IPS DF 6.9 (cell line): ENCODE measurements at places on chromosomes 1 and 21.

DNA sequence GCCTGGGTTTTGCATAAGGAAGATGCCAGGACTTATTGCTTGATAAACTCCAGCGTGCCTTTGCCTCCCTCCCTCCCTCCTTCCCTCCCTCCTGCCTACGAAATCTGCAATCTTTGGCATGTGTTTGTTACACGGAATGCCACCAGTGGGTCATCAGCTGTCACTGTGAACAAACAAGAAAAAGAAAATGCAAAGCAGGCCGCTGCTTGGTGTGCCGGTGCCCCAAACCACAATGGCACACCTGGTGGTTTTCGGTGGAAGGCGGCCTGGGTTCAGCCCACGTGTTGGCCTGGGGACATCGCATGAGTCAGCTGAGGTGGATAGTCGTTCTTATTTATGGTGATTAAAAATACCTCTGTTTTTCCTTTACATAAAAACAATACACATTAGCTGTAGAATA, 16.3 kb upstream of the IFNLR1 start:
- DNase-seq: no peak
- no peak overlapping the region for H3K4me3 ChIP-seq
- no peaks in the 10 kb centered on the region for H3K27me3 ChIP-seq
- H3K4me1 ChIP-seq: peaks cover 2% of the 10 kb centered on the region; the same call in 1 of the 2 replicates

GRCh38 chr1:59384443-59384842, 87.5 kb downstream of the FGGY start:
- no peak for DNase-seq
- peaks cover 1% of the 10 kb centered on the region; the same call in 1 of the 2 replicates for H3K4me1 ChIP-seq
- no peaks in the 10 kb centered on the region for H3K36me3 ChIP-seq
- no peak overlapping the region for H3K4me3 ChIP-seq

GRCh38 chr1:231232870-231233734, 7.9 kb upstream of the GNPAT start:
- H3K27me3 ChIP-seq: no peaks in the 10 kb centered on the region
- DNase-seq: no peak
- no peak overlapping the region for H3K4me3 ChIP-seq

DNA sequence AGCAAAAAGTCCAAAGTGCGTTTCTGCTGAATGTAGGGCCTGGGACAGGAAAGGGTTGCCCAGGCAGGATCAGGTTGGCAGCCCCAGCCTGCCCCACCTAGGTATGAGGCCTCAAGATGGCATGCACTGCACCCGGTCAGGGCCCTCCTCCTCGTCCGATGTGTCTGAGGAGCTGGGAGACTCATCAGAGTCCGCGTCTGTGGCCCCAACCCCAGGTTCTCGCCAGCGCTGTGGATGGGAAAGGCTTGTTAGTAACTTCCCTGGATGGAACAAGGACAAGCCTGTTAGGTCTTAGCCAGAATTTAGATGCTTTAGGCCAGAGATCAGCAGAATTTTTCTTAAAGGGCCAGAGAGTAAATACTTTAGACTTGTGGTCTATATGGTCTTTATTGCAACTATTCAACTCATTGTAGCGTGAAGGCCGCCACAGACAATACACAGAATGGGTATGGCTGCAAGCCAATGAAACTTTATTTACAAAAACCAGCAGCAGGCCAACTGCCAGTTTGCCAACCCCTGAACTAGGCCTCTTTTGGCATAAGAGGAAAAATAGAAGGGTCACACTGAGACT, 12.4 kb downstream of the PEA15 start:
- no peak overlapping the region for H3K4me3 ChIP-seq
- DNase-seq: no peak
- no peak overlapping the region for H3K27ac ChIP-seq
- H3K36me3 ChIP-seq: peaks cover 36% of the 10 kb centered on the region

- no peaks in the 10 kb centered on the region for H3K36me3 ChIP-seq
- H3K27me3 ChIP-seq: no peaks in the 10 kb centered on the region
- H3K27ac ChIP-seq: no peak overlapping the region
- H3K4me3 ChIP-seq: no peak overlapping the region
- 0 out of 2 replicates have a peak, but pooled peaks cover 3% of the 10 kb centered on the region for H3K4me1 ChIP-seq
Observed at GRCh38 chr1:115218034-115218405, 120.0 kb downstream of the NGF start.

DNA sequence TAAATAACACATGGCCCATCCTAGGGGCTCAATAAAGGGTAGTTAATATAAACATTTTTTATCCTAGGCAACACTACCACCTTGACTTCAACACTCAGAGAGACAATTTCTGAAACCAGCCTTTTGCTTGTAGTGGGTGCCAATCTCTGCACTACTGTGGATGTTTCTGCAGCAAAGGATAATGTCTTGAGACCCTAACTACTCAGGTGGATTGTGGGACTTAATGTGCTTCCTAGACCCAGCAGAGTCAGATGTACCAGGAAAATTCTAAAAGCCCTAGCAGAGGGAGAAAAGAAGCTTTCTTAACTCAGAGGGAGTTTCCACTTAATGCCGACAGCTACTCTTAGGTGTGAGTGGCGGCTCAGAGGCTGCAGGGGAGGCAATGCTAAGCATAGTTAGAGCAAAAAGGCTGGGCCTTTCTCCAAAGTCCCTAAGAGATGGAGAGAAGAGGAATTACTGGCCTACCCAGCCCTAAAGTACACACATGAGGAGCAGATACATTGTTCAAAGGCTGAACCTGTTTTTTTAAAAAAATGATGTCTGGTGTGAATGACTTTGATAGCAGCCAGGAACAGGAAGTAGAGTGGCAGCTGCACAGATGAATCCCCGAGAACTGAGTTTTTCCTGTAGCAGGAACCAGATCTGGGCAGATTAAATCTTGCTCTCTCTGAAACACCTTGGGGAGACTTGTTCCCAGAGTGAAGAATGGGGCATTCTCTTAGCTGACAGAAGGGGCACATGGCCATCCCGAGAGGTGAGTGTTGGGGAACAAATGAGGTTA, 33.5 kb upstream of the ABCD3 start:
- no peaks in the 10 kb centered on the region for H3K36me3 ChIP-seq
- H3K4me3 ChIP-seq: no peak overlapping the region
- no peaks in the 10 kb centered on the region for H3K4me1 ChIP-seq

DNA sequence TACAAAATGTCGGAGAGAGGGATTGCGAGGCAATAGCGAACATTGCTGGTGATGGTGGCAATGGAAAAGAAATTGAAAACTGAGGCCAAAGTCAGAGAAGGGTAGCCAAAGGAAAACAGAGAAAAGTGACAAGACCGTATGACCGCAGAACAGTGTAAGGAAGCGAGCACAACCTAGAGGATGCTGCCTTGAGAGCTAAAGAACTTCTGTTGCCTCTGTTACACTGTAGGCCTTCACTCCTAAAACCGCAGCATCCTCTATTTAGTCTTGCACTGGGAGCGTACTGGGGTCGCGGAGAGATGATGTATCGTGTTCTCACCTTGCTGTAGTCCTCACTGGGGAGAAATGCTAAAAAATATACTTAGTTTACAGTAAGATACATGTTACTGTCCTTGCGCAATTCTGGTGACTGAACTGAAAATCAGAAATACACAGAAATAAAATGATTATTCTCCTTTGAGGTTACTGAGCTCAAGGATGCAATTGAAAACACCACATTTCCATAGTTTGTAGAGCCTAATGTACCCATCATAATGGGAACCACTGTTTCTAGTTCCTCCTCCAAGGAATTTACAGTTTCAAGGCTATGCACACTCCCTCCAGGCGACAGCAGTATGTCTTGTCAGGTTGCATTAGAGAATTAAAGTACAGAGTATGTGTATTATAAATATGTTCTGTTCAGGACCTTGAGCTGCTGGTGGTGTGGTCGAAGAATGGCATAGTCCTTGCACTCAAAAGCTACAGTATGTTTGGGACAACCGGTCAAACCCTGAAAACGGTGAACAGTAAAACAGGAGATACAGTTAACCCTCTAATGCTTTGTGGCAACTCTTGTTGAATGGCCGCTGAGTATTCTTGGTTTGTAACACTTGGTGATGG, 1.3 kb downstream of the NEK7 start:
- H3K36me3 ChIP-seq: no peaks in the 10 kb centered on the region
- H3K4me3 ChIP-seq: peak overlapping the region; percentile 99; the same call in 1 of the 2 replicates
- no peaks in the 10 kb centered on the region for H3K4me1 ChIP-seq
- H3K27ac ChIP-seq: no peak overlapping the region

GRCh38 chr1:6243053-6243834, 735 bp upstream of the HES3 start:
- peaks cover 16% of the 10 kb centered on the region for H3K4me1 ChIP-seq
- H3K27ac ChIP-seq: no peak overlapping the region
- no peak for DNase-seq
- H3K4me3 ChIP-seq: peak overlapping the region; percentile 73; the same call in 1 of the 2 replicates
- no peaks in the 10 kb centered on the region; the same call in 1 of the 2 replicates for H3K27me3 ChIP-seq
- no peaks in the 10 kb centered on the region for H3K36me3 ChIP-seq

- H3K36me3 ChIP-seq: no peaks in the 10 kb centered on the region
- DNase-seq: no peak
- no peak overlapping the region for H3K27ac ChIP-seq
Observed at GRCh38 chr21:43287795-43288755, 119.3 kb downstream of the CRYAA start.

- H3K27ac ChIP-seq: no peak overlapping the region
- no peaks in the 10 kb centered on the region for H3K4me1 ChIP-seq
- no peaks in the 10 kb centered on the region for H3K36me3 ChIP-seq
- H3K4me3 ChIP-seq: no peak overlapping the region
Observed at GRCh38 chr1:67135354-67135753, 584 bp upstream of the C1orf141 start.

- no peaks in the 10 kb centered on the region for H3K36me3 ChIP-seq
- H3K27me3 ChIP-seq: no peaks in the 10 kb centered on the region
- H3K4me3 ChIP-seq: no peak overlapping the region
- H3K4me1 ChIP-seq: 0 out of 2 replicates have a peak, but pooled peaks cover 2% of the 10 kb centered on the region
- no peak overlapping the region for H3K27ac ChIP-seq
Observed at GRCh38 chr1:113998361-113998760, 19.1 kb downstream of the OLFML3 start.

- no peak for DNase-seq
- H3K27ac ChIP-seq: no peak overlapping the region
- no peak overlapping the region for H3K4me3 ChIP-seq
- H3K36me3 ChIP-seq: no peaks in the 10 kb centered on the region
- H3K4me1 ChIP-seq: peaks cover 3% of the 10 kb centered on the region
- H3K27me3 ChIP-seq: no peaks in the 10 kb centered on the region
Observed at GRCh38 chr1:201881617-201882016, 7.1 kb upstream of the SHISA4 start.

GRCh38 chr1:209421978-209422680, 161.4 kb upstream of the CAMK1G start:
- no peak overlapping the region for H3K27ac ChIP-seq
- H3K4me1 ChIP-seq: peaks cover 2% of the 10 kb centered on the region; the same call in 1 of the 2 replicates
- H3K4me3 ChIP-seq: no peak overlapping the region
- H3K27me3 ChIP-seq: no peaks in the 10 kb centered on the region
- no peak for DNase-seq

DNA sequence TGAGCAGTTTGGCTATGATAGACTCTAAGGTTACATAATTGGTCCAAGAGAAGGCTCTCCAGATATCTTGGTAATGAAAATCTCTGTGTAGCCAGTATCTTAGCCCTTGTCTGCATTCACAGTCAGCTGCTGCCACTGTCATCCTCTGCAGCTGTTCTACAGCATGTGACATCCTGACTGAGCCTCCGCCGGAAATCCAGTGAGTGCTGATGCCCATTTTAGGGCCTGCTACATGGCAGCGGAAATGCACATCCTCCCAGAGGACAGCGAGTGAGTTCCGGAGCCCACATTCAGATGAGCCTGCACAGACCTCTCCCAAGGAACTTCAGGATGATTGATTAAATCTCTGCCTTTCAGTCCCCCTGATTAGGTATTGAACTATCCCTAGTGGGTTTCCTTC, 237.1 kb downstream of the HHIPL2 start:
- H3K27ac ChIP-seq: no peak overlapping the region
- H3K4me1 ChIP-seq: no peaks in the 10 kb centered on the region
- H3K27me3 ChIP-seq: no peaks in the 10 kb centered on the region
- DNase-seq: no peak
- no peaks in the 10 kb centered on the region for H3K36me3 ChIP-seq

DNA sequence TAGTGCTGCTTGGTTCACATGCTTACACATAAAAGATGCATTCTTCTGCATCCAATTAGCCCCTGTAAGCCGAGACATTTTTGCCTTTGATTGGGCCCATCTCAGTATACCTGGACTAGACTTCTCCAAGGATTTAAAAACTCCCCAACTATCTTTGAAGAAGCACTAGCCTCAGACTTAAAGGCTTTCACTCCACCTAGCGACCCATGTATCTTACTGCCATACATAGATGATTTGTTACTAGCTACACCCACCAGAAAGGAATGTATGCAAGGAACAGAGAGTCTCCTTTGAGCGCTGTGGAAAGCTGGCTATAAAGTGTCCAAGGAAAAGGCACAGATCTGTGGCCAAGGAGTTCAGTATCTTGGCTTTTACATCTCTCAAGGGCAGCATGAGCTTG, 91.7 kb downstream of the LIPI start:
- no peak overlapping the region for H3K27ac ChIP-seq
- no peak for DNase-seq
- H3K4me3 ChIP-seq: no peak overlapping the region
- H3K27me3 ChIP-seq: no peaks in the 10 kb centered on the region

DNA sequence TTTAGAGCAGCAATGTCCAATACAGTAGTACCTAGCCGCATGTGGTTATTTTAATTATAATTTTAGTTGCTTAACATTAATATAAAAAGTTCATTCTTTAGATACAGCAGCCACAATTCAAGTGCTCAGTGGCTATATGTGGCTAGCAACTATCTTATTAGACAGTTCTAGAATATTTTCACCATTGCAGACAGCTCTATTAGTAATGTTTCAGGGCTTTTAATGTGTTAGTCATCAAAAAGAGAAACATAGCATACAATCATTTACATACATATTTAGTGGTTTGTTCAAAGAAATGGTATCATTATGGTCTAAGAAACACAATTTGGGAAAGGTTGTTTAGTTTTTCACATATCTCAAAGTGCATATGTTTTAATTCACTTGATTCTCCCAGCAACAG, 66.6 kb upstream of the DYNLT5 start:
- DNase-seq: no peak
- H3K27me3 ChIP-seq: no peaks in the 10 kb centered on the region
- H3K27ac ChIP-seq: no peak overlapping the region
- H3K4me1 ChIP-seq: no peaks in the 10 kb centered on the region

- H3K4me3 ChIP-seq: no peak overlapping the region
- H3K36me3 ChIP-seq: peaks cover 2% of the 10 kb centered on the region; the same call in 1 of the 2 replicates
- no peak overlapping the region for H3K27ac ChIP-seq
- H3K4me1 ChIP-seq: no peaks in the 10 kb centered on the region
- no peak for DNase-seq
- no peaks in the 10 kb centered on the region for H3K27me3 ChIP-seq
Observed at GRCh38 chr1:30040081-30041019, 683.0 kb downstream of the MATN1 start.

- no peak for DNase-seq
- no peaks in the 10 kb centered on the region for H3K36me3 ChIP-seq
- H3K4me1 ChIP-seq: no peaks in the 10 kb centered on the region
- no peak overlapping the region for H3K27ac ChIP-seq
Observed at GRCh38 chr1:47351305-47351704, 17.7 kb downstream of the CMPK1 start.

GRCh38 chr21:35849144-35849543, 211.2 kb downstream of the SETD4 start:
- DNase-seq: no peak
- H3K4me3 ChIP-seq: no peak overlapping the region
- no peaks in the 10 kb centered on the region for H3K27me3 ChIP-seq
- H3K36me3 ChIP-seq: no peaks in the 10 kb centered on the region
- H3K4me1 ChIP-seq: no peaks in the 10 kb centered on the region
- no peak overlapping the region for H3K27ac ChIP-seq

GRCh38 chr1:12072741-12073140, 9.6 kb downstream of the TNFRSF8 start:
- H3K27ac ChIP-seq: no peak overlapping the region
- H3K36me3 ChIP-seq: no peaks in the 10 kb centered on the region; the same call in 1 of the 2 replicates
- no peak for DNase-seq
- H3K4me1 ChIP-seq: peaks cover 6% of the 10 kb centered on the region; the same call in 1 of the 2 replicates
- no peak overlapping the region for H3K4me3 ChIP-seq

GRCh38 chr1:243562473-243562872, 287.6 kb downstream of the AKT3 start:
- H3K4me3 ChIP-seq: no peak overlapping the region
- no peaks in the 10 kb centered on the region for H3K4me1 ChIP-seq
- no peak overlapping the region for H3K27ac ChIP-seq
- no peak for DNase-seq
- no peaks in the 10 kb centered on the region for H3K36me3 ChIP-seq
